ENCODE measurements at places on chromosomes 7 and 10.

- DNase-seq, result no peak
Observed at GRCh38 chr10:89248990-89249389, 2.6 kb downstream of the LIPA start.

DNA sequence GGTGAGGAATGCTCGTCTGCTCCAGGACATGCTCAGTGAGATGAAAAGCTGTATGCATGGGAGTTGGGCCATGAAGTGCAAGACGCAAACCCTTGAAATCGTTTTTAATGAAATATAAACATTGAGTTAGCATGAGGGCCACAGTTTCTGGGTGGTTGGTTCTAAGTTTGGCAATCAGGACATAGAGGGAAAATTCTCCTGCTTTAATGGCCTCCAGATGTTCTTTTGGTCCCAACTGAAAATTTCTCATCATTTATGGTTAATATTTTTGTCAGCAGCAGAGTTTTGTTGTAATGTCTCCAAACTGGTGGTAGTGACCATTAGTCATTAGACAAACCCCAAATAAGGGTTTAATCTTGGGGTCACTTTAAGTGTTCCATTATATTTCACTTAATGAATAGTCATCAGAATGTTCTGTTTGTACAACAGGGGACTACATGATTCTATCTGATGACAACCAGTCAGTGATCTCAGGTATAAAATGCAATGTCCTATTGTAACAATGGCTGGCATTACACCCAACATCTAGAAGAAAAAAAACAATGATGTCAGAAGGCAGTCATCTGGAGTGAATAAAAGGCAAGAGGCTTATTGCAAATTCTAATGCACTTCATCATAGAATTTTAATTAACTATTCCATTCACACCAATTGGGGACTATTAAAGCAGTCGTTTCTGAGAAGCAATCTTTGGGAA, 197.4 kb downstream of the JCAD start:
- DNase-seq, result no peak

DNA sequence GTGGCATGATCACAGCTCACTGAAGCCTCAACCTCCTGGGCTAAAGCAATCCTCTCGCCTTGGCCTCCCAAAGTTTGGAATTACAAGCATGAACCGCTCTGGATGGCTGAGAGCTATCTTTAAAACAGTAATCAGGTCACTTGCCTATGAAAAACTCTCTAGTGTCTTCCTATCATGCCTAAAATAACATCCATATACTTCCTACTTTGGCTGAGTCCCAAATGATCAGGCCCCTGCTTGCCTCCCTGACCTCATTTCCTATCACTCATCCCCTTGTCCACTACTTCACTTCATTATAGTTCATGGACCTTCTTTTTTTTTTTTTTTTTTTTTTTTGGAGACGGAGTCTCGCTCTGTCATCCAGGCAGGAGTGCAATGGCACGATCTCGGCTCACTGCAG, 28.0 kb downstream of the SEPTIN7 start:
- DNase-seq, result no peak

DNA sequence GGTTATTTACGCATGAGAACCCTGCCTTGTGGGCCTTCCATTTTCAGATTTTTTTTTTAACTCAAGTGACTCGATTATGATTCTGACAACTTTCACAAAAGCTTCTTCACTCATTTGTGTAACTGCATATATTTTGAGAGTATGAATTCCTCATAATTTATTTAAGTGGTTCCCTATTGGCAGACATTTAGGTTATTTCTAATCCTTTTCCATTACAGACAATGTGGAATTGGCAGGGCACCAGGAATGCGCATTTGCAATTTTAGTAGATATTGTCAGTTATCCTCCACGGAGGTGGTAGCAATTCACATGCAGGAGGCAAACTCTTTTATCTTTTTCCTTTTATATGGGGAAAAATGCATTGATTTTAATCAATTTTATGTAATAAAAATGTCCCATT, 2.5 kb downstream of the TMEM176B start:
- DNase-seq, result no peak

DNA sequence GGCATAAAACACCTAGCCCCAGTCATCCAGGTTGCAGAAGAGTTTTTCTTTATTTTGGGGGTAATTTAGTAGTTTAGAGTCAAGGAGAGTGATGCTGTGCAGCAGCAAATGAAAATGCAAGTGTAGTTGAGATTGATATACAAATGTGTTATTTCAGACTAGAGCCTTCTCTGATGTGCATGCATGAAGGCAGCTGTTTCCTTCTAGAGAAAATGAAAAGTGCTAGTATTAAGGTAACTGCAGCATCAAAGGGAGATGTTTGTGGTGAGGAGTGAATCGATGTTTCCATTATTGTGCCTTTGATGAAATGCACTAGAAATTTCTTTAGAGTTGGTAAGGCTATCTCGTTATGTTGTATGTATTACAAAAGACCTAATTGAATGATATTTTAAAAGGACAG, 339.3 kb downstream of the SORCS3 start:
- DNase-seq, result no peak

DNA sequence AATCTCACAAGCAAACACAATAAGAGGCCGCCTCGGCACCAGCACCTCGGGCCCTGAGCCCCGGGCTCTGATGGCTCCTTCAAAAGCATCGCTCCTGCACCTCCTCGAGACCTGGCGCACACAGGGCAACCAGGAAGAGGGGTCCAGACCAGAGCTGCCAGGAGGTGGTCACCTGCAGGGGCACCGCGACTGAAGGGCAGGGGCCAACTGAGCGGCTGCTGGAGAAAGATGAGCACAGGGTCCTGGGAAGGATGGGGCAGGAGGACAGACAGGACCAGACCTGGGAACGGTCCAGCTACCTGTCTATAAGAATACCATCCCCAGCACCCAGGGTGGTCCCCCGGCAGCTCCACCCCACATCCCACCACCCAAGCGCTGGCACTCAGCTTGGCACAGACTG, 20.8 kb downstream of the MAD1L1 start:
- no peak for DNase-seq

DNA sequence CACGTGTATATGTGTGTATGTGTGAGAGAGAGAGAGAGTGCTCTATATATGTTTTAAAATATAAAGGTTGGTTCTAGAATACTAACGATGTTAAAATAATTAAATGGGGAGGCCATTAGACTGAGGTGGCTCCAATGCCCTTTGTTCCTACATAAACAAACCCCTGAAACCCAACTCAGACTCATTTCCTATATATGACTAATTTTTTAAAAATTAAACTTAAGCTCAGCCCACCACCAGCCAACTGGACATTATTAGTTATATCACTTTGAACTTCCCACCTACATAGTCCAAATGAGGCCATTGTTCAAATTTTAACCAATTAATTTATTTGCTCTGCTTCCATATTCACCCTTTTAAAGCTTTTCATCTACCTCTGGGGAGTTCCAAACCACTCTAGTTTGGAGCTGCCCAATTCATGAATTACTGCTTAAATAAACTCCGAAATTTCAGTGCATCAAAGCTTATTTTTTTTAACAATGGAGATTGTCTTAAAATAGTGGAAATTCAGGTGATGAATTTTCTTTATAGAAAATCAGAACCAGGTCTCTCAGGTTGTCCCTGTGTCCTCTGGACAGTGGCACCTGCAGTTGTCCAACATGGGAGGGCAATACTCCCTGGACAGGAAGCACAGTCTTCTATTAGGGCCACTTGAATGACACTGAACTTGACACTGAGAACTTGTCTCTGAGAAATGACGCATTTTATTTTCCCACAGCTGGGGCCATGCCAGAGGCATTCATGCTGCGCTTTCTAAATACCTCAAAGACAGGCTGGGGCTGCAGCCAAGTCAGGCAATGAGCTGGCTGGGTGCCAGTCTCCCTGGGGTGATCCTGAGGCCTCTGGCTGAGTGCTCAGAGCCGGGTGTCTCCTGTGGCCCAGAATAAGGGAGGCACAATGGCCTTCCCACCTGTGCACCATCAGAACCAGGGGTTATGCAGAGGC, 109.5 kb upstream of the TMEM72 start:
- DNase-seq, result no peak

DNA sequence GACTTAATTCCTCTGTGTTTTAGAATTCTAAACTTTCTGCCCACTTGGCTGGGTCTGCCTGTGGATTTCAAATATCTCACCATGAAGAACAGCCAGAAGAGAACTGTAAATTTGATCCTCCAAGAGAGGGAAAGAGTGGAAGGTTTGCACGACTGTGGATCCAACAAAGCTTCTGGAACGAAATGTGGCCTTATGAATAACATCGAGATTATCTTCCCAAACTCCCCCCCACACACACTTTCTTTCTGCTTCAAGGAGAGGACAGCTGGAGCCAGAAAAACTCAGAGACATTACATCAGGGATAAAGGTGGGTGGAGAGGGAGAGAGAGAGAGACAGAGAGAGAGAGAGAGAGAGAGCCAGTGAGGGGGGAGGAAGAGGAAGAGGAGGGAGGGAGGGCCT, 570.1 kb upstream of the MGMT start:
- no peak for DNase-seq

DNA sequence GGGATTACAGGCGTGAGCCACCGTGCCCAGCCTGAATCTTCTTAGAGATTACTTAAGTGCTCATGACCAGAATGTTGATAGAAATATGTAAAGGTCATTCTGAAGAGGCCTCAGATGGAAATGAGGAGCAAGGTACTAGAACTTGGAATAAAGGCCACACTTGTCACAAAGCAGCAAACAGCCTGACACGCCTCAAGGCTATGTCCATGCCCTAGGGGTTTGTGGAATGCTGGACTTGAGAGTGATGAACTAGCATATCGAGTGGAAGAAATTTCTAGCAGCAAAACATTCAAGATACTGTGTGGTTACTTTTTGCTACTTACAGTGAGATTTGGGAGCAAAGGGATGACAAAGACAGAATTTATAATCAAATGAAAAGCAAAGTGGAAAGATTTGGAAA, 39.0 kb downstream of the ZNF438 start:
- DNase-seq, result no peak

DNA sequence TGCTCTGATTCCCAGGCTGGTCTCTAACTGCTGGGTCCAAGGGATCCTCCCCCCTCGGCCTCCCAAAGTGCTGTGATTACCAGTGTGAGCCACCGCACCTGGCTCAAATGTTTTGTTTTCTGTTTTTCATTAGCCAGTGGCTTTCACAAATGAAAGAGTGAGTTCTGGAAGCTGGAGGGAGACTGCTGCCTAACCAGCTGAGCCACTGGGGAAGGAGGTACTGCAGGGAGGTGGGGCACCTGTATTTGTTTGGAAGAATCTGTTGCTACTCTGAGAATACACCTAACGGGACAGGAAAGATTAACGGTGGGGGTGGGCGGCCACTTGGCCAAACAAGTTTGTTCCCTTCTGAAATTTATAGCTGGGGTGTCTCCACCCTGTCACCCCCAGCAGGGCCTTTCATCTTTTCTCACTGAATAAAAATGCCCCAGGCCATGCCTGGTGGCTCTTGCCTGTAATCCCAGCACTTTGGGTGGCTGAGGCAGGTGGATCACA, 4.7 kb downstream of the STOX1 start:
- no peak for DNase-seq

DNA sequence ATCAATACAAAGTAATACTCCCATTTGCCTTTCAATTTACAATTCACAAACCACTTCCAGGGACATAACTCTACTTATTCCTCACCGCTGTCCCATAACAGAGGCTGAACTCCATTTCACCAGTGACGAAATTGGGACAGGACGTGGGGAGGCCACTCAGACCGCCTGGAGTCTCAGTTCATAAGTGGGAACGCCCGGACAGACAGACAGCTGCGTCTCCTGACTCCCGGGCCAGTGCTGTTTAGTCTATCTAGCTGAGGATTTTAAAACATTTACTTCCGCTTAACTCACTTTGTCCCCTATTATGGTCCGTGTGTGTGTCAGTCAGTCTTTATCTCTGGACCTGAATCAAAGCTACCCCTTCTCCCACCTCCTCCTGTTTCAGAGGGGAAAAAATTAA, 67.4 kb upstream of the ZNF438 start:
- DNase-seq, result no peak

- DNase-seq, result no peak
Observed at GRCh38 chr10:84908491-84908890, 580.1 kb downstream of the CCSER2 start.

DNA sequence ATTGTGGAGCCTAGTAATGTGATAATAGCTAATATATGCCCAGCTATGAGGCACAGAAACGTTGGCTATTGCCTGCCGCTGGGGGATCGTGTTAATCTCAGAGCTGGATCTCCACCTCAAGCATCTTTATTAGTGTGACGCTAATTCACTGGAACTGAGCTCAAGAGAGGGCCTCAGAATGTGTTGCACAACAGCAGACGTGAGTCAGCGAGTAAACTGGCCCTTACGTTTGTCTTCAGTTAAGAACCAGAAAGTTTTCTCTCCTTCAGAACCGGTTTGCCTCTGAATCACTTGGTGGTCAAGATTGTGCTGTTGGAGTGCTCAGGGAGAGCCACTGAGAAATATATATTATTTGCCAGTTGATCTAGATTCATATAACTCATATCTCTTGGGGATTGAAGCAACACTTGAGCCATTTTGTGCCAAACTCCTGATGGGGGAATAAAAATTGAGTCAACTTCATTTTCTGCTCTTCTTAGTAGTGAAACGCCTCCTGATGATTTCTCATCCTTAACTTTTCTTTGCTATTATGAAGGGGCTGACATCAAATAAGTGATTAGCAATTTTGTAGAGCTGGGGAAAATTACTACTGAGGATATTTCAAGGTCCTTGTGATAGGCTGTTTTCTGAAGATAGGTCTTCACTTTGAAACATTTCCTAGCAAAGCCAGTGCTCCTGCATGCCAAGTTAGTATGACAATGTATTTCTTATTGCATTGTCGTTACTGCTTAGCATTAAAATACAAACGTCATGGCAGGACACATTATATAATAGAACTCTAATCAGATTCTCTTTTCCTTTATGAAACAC, 22.3 kb downstream of the BZW2 start:
- DNase-seq, result no peak

DNA sequence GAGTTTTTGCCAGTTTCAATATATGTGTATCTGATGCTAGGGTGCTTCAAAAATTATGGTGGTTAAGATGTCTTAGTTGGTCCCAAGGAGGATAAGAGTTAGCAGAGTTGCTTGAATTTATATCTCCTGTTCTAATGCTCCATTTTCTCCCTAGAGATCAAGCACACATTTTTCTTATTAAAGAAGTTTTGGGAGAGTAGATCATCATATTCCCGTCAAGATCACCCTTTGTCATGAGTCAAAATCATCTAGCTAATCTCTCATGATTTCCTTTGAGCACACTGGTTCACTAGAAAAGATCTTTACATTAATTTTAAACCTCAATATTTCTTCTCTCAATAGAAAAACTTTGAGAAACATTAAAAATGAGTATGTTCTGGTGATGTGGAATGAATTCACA, 429.9 kb upstream of the SEMA3A start:
- DNase-seq, result no peak

DNA sequence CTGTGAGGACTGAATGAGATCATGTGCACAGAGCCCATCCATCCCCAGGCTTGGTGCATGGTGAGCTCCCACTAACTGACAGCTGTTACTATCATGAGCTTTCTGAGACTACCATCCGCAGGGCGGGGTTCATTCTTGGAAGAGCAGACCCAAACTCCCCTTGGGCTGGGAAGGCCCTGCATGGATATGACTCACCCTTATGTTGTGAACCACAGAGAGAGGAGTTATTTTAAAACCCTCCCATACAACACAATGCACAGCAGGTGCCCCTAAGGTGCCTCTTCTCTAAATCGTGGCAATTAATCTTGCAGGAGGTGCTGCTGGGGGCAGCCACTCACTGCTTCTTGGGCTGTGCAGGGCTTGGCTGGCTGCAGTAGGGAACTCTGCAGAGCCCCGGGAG, 219.1 kb downstream of the GFRA1 start:
- DNase-seq, result no peak

- no peak for DNase-seq
Observed at GRCh38 chr7:28750981-28751380, 207.1 kb downstream of the TRIL start.

Measured in stimulated activated naive CD4-positive, alpha-beta T cell (primary cell).